ENCODE measurements at places on chromosomes 2 and 18.

GRCh38 chr2:15688924-15689568, 97.4 kb downstream of the DDX1 start:
- DNase-seq: no peak

DNA sequence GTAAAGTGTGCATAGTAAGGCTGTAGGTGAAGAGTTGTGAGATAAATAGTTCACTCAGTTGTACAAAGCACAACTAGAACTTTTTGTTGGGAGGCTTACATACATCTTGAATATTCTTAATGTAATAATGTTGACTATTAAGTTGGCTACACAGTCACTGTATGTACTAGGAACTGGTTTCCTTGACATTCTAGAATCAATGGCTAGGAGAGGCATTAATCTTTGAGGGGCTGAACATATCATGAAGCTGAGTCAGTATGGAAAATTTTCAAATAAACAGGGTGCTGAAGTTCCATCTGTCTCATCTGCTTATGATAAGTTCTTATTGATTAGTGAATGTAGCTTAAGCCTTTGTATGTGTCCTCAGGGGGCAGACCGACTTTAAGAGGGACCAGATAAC, 23.4 kb downstream of the METTL21A start:
- DNase-seq: no peak

- no peak for DNase-seq
These were observed 79.6 kb upstream of the SKOR2 start for GRCh38 chr18:47331026-47331425.

DNA sequence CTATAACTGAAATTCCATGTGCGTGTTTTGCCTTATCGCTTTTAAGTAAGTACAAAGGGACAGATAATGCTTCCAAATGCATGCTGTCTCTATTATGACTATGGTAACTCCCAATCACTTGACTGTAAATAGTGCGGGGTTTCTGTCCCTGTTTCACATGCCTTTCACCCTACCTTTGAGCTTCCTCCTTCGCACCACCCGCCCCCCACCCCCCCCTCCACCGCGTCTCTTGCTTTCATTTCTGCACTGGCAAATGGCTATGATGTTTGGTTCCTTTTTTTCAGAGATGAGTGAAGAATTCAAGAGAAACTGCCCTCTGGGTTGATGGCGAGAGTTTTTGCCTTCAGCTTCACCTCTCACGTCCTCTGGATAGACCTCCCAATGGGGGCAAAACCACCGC, 25.0 kb upstream of the SPP2 start:
- no peak for DNase-seq
